Gastroesophageal sphincter (tissue), 4 donors: ENCODE measurements at places on chromosomes 12 and 14.

- H3K27ac ChIP-seq: no peak overlapping the region
- no peaks in the 10 kb centered on the region for H3K27me3 ChIP-seq
- H3K36me3 ChIP-seq: no peaks in the 10 kb centered on the region
- no peak overlapping the region for H3K4me3 ChIP-seq
- H3K4me1 ChIP-seq: no peaks in the 10 kb centered on the region
- no peak for ATAC-seq
Observed at GRCh38 chr14:83860631-83861155, 1669.3 kb upstream of the FLRT2 start.

- peak overlapping the region; percentile 10 for H3K27ac ChIP-seq
- no peaks in the 10 kb centered on the region for H3K4me1 ChIP-seq
- H3K4me3 ChIP-seq: no peak overlapping the region
- H3K27me3 ChIP-seq: peaks cover 21% of the 10 kb centered on the region
- ATAC-seq: no peak
Observed at GRCh38 chr12:103557628-103558010, 29.5 kb upstream of the STAB2 start.

GRCh38 chr14:71332476-71332875 lies 425.2 kb downstream of the PCNX1 start:
- H3K4me1 ChIP-seq: no peaks in the 10 kb centered on the region
- ATAC-seq: no peak
- no peaks in the 10 kb centered on the region for H3K36me3 ChIP-seq
- H3K27ac ChIP-seq: no peak overlapping the region
- H3K4me3 ChIP-seq: no peak overlapping the region

DNA sequence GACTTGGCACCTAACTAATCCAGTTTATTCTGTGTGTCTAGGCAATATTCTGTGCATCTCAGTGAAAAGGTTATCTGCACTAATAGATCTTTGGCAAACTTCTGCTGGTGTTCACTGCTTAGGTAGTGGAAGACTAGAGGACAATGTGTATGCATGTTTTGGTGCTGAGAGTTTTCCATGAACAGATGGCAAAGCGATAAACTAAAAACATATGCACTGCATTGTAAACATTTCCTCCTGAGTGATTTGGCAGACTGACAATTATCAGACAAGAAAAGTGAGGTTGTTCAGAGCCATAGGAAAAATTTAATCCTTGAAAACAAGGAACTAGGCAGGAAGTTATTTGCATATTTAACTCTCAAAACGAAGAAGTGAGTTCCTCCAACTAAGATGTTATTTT lies 400.4 kb downstream of the ATP23 start:
- no peaks in the 10 kb centered on the region for H3K27me3 ChIP-seq
- no peaks in the 10 kb centered on the region for H3K36me3 ChIP-seq
- H3K27ac ChIP-seq: no peak overlapping the region
- no peaks in the 10 kb centered on the region for H3K4me1 ChIP-seq
- H3K4me3 ChIP-seq: no peak overlapping the region

- peaks cover 24% of the 10 kb centered on the region for H3K27me3 ChIP-seq
- ATAC-seq: no peak
- no peaks in the 10 kb centered on the region for H3K36me3 ChIP-seq
- no peak overlapping the region for H3K27ac ChIP-seq
- H3K4me3 ChIP-seq: no peak overlapping the region
Observed at GRCh38 chr12:107487011-107487680, 198.5 kb upstream of the PWP1 start.

- no peak overlapping the region for H3K27ac ChIP-seq
- peaks cover 14% of the 10 kb centered on the region for H3K36me3 ChIP-seq
- H3K27me3 ChIP-seq: no peaks in the 10 kb centered on the region
- H3K4me3 ChIP-seq: no peak overlapping the region
- no peak for ATAC-seq
Observed at GRCh38 chr14:30620178-30620577, 1.9 kb upstream of the SCFD1 start.

DNA sequence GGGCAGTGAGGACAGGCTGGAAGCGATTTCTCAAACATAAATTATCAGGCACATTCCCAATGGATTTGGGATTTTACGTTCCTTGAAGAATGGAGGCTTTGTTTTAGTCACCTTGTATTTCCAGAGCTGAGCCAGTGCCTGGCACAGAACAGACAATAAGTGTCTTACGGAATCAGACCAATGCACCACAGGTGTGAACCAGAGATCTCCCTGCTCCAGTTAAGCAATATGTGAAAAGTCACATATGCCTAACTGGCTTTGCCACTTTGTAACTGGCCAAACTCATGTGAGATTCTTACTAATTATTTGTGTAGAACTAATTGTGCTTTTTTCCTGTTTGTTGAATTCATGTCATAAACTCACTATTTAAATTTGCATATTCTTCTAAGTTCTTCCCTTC lies 130.4 kb downstream of the KCNH5 start:
- H3K27me3 ChIP-seq: no peaks in the 10 kb centered on the region
- H3K36me3 ChIP-seq: no peaks in the 10 kb centered on the region
- H3K4me3 ChIP-seq: no peak overlapping the region

- no peak overlapping the region for H3K27ac ChIP-seq
- ATAC-seq: no peak
- H3K36me3 ChIP-seq: no peaks in the 10 kb centered on the region
- peaks cover 18% of the 10 kb centered on the region for H3K4me1 ChIP-seq
Observed at GRCh38 chr14:63730659-63731058, 2.8 kb upstream of the SGPP1 start.

DNA sequence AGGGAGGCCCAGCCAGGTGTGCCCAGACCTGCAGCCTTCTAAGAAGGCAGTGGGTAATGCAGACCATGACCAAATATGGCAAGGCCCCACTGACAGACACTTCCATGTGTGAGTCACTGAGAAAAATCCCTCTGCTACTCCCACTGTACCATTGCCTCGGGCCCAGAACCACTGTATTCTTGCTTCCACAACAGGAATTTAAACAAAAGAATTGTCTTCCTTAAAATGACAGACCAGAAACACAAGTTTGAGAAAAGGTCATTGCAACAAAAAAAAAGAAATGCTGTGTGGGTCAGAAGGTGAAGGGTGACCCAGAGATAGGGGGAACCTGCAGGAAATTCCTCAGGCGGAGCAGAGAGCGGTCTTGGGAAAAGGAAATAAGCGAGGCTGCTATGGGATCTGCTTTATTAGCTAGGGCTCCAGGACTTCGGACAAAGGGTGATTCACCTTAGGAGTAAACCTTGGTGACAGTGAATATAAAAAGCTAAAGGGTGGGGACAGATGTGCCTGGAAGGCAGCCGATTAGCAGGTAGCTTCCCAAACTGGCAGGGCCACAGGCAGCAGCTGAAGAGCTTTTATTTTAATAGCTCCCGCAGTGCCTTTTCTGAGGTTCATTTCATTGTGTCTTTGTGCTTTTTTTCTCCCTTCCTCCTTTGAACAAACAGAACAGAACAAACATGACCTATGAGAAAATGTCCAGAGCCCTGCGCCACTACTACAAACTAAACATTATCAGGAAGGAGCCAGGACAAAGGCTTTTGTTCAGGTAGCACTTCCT lies 185.3 kb upstream of the BCL2L14 start:
- H3K36me3 ChIP-seq: no peaks in the 10 kb centered on the region
- peak; percentile 34 for ATAC-seq
- peaks cover 4% of the 10 kb centered on the region for H3K4me1 ChIP-seq
- no peaks in the 10 kb centered on the region for H3K27me3 ChIP-seq

- no peaks in the 10 kb centered on the region for H3K27me3 ChIP-seq
- H3K27ac ChIP-seq: no peak overlapping the region
- H3K4me3 ChIP-seq: no peak overlapping the region
- H3K36me3 ChIP-seq: no peaks in the 10 kb centered on the region
- no peak for ATAC-seq
Observed at GRCh38 chr12:39723831-39724230, 104.2 kb upstream of the ABCD2 start.

GRCh38 chr12:48988030-48988649 lies 10.0 kb downstream of the WNT1 start:
- no peak overlapping the region for H3K4me3 ChIP-seq
- H3K27ac ChIP-seq: no peak overlapping the region
- ATAC-seq: peak; percentile 44

GRCh38 chr14:90500665-90501370 lies 104.0 kb downstream of the CALM1 start:
- H3K27ac ChIP-seq: no peak overlapping the region
- no peaks in the 10 kb centered on the region for H3K36me3 ChIP-seq
- ATAC-seq: no peak

DNA sequence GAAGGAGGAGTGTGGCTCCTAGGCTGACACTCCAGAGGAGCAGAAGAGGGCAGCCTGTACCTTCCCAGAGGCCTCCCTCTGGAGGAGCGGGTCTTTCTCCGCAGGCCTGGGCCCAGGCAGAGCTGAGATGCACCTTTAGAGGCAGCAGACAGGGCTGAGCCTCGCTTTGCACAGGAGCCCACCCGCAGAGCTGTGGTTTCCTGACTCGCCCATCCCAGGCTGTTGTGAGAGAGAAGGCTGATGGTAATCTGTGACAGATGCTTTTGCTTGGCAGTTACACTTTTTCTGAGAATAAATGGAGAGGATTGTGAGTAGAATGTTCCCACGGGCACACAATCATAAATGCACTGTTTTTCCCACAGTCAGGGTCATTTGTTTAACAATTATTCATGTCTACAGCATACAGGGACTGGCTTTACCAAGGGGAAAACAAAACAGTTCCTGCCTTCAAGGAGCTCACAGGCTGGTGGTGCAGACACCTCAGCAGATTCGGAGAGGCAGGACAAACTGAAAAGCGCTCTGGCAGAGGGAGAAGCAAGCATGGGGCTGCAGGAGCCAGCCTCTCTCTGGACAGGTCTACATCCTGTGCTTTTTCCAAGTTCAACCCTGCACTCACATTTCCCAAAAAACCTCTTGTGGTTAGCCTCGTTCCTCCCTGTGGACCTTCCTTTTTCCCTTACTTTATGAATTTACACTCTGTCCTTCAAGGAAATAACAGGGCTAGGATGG lies 13.9 kb downstream of the EVL start:
- no peak for ATAC-seq
- no peaks in the 10 kb centered on the region for H3K36me3 ChIP-seq
- no peak overlapping the region for H3K4me3 ChIP-seq
- H3K4me1 ChIP-seq: peaks cover 26% of the 10 kb centered on the region
- H3K27ac ChIP-seq: no peak overlapping the region
- no peaks in the 10 kb centered on the region for H3K27me3 ChIP-seq

- ATAC-seq: no peak
- peaks cover 17% of the 10 kb centered on the region for H3K36me3 ChIP-seq
- H3K27ac ChIP-seq: no peak overlapping the region
- no peak overlapping the region for H3K4me3 ChIP-seq
- peaks cover 74% of the 10 kb centered on the region for H3K4me1 ChIP-seq
Observed at GRCh38 chr14:101853455-101854018, 92.0 kb downstream of the PPP2R5C start.

GRCh38 chr12:19515179-19515578 lies 75.9 kb downstream of the AEBP2 start:
- no peaks in the 10 kb centered on the region for H3K36me3 ChIP-seq
- H3K4me1 ChIP-seq: no peaks in the 10 kb centered on the region
- H3K27me3 ChIP-seq: no peaks in the 10 kb centered on the region
- H3K27ac ChIP-seq: no peak overlapping the region

DNA sequence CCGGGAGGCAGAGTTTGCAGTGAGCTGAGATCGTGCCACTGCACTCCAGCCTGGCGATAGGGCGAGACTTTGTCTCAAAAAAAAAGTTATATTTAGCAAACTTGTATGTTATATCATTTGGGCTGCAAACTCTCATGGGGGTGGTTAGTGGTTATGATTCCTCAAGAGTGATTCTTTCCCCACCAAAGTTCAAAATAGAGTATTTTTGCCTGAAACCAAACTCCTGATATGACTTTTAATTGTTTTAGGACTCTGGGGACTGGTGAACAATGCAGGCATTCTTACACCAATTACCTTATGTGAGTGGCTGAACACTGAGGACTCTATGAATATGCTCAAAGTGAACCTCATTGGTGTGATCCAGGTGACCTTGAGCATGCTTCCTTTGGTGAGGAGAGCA lies 18.6 kb downstream of the HSD17B6 start:
- no peaks in the 10 kb centered on the region for H3K36me3 ChIP-seq
- H3K4me3 ChIP-seq: no peak overlapping the region
- no peak for ATAC-seq
- H3K4me1 ChIP-seq: no peaks in the 10 kb centered on the region

DNA sequence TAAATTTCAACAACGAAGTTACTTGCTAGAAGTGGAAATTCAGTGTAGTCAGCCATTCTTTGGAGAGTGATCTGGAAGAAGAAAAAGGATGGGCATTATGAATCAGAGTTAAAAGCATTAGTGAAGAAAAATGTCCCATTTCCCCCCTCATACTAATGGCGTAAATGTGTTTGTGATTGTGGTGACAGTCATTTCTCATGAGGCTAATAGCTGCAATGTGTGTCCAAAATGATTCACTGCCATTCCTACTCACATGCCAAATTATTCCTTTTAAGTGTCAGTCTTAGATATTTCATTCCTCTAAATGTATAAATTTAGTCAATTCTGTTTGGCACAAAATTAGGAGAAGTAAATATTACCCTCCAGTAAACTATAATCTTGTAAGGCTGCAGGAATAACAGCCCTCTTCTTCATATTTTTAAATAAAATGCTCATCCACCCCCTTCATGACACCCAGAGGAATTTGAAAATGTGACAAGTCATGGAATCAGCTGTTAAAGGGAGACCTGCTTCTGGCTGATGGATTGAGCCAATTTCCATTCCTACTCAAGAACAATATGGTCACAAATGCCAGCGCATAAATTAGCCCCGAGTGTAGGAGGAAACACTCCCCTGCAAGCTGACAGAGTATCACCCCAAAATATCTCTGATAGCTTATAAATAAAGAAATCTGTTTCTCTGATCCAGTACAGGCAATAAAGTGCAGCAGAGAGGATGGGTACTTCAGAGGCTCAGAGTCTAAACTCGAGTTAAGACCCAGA lies 912.3 kb upstream of the SEL1L start:
- ATAC-seq: no peak
- H3K27ac ChIP-seq: no peak overlapping the region
- no peak overlapping the region for H3K4me3 ChIP-seq
- H3K27me3 ChIP-seq: no peaks in the 10 kb centered on the region

DNA sequence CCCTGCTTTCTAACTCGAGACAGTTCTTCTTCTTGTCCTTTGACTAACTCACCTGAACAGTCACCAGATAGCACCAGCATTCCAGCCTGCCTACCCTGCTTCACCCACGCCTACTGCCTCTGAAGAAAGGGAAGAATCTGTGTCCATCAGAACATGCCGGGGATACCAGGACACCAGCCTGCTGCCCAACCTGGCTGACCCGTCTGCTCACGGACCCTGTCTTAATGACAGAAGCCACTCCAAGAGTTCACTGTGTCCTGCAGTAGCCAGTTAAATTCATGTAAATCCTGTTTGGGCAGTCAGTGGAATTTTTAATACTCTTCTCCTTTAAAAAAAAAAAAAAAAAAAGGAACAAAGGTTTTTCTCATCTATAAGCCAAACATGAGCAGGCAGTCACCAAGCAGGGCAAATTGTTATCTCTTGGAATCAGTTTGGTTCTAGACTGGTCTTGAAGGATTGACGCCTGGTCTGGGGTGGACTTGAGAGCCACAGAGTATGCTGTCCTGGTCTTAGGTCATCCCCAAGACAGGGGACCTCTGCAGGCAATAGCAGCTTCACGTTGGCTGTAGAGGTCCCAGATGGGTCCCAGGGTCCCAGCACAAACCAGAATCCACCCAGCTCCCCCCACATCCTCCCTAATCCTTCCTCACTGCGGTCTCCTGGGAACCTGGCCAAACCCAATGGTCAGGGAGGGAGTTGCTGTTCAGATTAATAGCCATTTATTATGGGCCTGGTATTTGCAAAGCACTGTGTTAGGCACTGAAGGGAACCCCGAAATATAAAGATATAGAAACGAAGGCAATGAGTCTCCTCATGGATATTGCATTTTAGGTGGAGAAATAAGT lies 181.1 kb upstream of the HIF1A start:
- H3K36me3 ChIP-seq: no peaks in the 10 kb centered on the region
- H3K27ac ChIP-seq: no peak overlapping the region
- H3K4me1 ChIP-seq: peaks cover 66% of the 10 kb centered on the region
- H3K27me3 ChIP-seq: no peaks in the 10 kb centered on the region
- ATAC-seq: no peak
- H3K4me3 ChIP-seq: no peak overlapping the region
